ENCODE measurements at places on chromosomes 5 and 9.

GRCh38 chr5:36786448-36787012, 90.0 kb upstream of the NIPBL start:
- no peak for DNase-seq

GRCh38 chr5:151825445-151825844, 53.7 kb downstream of the G3BP1 start:
- no peak for DNase-seq

DNA sequence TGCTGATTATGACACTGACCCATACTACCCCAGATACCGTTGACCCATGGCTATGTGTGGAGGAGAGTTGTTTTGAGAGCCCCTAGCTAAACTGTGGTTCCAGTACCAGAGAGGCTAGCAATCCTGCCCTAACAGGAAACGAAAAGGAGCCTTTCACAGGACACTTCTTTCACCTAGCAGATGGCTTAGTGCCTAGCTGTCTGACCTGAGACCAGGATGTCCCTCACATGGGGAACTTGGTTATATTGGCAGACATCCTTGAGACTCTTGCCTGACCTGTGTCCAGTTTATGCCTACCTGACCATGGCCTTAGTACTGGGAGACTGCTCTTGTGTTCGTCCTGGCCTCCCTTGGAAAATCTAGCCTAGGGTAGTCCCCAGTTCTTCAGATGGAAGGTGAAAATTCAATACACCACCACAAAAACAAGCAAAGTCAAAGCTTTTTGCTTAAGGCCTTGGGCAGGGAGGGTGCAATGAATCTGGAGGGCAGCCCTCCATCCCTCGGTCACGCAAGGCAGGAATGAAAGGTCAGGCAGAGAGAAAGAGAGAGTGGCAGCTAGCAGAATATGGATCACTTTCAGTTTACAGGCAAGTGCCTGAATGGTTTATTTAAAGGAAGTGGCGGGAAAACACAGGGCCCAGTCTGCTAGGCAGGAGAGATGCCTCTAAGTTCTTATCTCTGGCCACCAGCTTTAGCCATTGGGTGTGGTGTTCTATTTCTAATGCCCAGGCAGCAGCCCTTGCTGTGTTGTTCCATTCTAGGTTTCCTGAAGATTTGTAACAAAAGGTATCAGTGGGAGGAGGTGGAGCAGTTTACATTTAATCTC, 16.4 kb upstream of the ZNF474 start:
- DNase-seq: no peak

DNA sequence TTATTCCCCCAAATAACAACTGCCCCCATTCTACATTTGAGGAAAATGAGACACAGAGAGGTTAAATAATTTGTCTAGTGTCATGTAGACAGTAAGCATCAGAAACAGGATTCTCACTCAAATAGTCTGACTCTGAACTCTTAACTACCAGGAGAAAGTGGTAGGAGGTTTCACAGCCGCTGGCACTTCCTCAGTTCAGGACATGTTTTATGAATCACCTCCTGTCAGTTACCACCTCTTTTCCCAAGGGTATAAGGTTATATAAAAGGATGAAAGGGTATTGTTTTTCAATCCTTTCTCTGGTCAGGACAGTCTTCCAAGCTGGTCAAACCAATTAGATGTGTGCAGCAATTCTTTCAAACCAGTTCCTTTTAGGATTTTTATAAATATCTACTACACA, 52.1 kb downstream of the TSSK1B start:
- no peak for DNase-seq

GRCh38 chr5:76927961-76928360, 24.9 kb upstream of the CRHBP start:
- DNase-seq: no peak

GRCh38 chr5:1001406-1002270, 7.0 kb upstream of the NKD2 start:
- DNase-seq: peak; percentile 0

DNA sequence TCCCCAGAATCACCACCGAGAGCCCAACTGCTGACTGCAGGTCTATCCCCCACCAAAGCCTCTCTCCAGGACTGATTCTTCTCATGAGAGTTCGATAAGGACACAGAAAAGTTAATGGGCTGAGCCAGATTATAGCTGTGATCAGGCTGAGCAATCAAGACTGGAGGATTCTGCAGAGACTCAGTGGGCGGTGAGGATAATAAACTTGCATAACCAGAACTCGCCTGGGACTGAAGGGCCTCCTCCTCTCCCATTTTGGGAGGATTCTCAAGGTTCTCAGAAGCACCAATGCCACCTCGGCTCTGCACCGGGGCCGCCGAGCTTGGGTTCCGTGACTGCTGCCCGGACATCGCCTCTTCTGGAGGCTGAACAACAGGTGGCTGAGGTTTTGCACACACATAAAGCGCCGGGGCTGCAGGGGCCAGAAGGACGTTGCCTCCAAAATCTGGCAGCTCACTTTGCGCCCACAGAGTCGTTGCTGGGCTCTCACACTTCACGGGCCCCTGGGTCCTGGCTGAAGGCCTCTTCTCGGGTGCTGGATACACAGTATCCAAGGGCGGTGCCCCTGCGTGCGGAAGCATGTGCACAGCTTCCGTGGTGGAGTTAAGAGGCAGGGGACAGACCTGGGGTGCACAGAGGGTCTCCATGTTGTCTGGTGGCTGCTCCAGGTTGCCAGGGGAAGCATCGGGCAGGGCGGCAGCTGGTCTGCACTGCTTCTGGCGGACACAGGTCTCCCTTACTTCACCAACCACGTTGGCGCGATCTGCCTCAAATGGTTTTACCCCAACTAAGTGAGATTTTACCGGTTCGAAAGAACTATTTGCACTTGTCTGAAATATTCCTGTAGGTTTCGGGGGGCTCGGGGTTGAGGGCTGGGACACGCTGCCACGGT, 7.6 kb downstream of the SEC16A start:
- no peak for DNase-seq

GRCh38 chr9:29211580-29212396, 1638.5 kb upstream of the C9orf72 start:
- DNase-seq: no peak

DNA sequence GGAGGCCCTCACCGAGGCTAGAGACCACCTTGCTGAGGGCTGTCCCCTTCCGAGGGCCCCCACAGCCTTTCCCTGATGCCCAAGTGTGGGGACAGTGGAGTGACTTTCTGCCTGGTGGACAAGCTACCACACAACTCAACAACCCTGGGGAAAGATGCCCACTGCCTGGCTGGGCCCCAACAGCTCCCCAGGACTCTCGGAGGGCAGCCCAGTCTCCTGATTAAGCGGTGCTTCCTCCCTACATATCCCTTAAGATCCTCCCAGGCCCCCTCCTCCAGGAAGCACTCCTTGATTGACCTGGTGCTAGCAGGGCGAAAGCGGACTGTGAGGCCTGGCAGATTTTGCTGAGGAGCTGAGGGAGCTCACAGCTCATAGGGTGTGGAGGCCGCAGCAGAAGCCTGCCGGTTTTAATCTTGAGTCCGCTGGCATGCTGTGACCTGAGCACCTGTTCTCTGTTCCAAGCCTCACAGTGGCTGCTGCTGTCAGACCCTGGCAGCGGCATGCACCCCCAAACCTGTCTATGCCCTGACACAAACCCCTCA, 2.2 kb downstream of the NSMF start:
- DNase-seq: no peak

GRCh38 chr5:14600846-14601245, 19.3 kb downstream of the OTULINL start:
- no peak for DNase-seq

DNA sequence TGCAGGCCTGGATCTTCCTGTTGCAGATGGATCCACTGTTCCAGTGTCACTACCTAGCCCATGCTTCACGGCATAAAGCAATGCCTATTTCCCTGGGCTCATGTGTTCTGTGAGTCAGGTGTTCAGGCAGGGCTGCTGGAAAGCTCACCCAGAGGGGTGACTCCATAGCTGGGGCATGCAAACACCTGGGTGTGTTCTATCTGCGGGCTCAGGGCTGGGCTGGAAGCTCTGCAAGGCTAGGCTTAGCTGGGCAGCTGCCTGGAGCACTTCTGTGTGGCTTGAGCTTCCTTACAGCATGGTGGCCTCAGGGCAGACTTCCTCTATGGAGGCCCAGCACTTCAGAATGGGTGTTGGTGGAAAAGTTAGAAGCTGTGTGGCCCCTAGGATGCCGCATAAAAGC, 139.9 kb downstream of the GADD45G start:
- no peak for DNase-seq

GRCh38 chr5:179131321-179131835, 71.2 kb downstream of the ZNF354C start:
- no peak for DNase-seq

DNA sequence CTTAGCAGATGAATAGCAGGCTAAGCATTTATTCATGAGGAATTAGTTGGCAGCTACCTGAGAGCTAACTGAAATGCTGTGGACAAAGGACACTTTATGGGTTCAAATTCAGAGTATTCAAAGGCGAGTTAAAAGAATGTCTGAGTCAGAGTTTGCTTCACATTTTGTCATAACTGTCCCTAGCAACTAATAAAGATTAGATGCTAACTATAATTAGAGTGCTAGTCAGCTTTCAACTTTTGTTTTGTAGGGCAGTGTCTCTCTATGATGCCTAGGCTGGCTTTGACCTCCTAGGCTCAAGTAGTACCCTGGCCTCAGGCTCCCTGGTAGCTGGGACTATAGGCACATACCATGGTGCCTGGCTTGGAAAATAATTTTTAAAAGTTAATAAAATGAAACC, 4.6 kb downstream of the SMC5 start:
- no peak for DNase-seq

- DNase-seq: no peak
These were observed 1058.7 kb upstream of the ACO1 start for GRCh38 chr9:31325778-31326177.

DNA sequence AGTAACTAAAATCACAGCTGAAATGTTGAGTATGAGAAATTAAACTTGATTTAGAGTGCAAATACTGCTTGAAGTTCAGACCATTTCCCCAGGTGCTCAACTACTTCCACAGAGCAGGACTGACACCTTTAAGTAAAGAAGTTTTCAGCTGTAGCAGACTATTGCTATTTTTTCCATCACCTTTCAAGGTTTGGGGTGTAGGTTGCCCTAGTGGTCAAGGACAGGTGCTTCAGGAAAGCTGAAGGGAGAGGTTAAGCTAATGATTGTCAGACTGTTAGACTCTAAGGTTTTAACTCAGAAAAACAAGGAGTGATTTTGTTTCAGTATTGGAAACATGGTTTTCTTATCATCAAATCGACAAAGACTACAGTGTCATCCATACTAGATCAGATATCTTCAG, 162.1 kb downstream of the CCDC192 start:
- DNase-seq: no peak

- no peak for DNase-seq
These were observed 48.1 kb downstream of the TEK start for GRCh38 chr9:27157097-27157496.

DNA sequence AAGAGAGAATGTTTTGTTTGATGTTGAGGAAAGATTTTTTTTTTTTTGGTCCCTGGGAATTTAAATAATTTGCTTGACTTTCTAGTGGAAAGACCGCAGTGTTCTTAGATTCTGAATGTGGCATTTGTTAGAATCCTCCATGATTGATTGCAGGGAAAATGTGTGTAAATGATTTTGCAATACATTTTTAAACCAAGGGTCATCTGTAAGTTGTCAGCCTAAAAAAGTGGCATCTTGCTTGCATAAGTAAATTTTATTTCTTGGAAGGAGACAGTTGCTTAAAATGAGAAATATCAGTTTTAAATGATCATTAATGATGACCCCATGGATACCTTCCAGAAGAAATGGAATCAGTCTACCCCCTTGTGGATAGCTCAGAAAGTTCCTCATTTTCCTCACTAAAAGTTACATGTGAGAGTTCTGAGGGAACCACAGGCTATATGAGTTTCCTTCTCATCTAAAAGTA, 105.1 kb upstream of the SLC25A48 start:
- no peak for DNase-seq

DNA sequence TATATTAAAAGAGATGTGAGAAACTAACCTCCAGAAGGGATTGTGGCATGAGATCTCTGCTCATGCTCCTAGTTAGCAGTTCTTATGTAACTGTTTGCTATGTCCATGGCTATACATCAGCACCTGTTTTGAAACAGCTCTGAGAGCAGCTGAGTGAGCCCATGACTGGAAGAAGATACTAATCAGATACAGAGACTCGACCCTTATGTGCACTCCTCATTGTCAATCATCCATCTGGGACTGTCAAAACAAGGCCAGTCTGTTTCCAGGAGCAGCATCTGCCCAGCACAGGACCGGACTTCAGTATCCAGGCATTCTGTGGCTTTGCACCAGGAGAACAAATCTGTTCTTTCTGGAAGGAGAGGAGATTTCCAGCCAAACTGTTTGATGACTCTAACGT, 77.7 kb downstream of the EFNA5 start:
- no peak for DNase-seq

- DNase-seq: no peak
These were observed 325.6 kb downstream of the PRELID2 start for GRCh38 chr5:145509336-145510136.

DNA sequence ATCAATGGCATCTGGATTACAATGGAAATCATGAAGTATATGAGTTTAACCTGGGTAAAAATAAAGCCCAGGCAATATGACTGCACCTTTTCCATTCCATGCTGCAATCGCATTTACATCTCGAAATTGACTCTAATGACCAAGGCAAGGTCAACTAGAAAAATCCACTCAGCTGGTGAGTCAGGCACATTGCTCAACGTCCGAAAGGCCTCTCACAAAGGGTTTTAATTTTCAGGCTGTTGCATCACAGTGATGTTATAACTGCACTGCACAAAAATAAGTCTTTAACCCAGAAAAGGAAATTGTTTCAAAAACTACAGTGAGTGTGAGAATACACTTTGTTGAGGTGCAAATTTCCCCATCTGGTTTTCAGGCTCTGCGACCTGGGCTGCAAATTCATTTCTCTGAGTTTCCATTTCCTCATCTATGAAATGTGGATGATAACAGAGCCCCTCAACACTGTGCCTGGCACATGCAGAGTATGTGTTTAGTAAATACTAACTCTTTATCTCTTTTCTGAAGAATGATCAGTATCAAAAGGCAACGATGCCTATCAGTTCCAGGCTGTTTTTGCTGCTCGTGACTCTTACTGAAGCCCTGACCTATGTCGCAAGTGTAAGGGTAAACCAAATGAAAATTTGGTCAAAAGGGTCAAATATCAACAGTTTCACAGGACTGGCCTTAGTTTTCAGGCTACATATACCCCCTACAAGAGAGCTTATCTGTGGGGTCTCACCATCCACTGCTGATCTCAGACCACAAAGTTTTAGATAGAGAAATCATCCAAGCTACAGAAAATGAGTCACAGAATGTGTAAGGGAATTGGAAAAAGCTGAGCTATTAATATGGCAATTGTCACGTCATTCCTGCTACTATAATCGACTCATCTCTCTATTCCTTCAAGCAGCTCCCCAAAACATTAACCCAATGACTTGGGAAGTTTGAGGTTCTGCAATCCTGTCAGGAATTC, 4.1 kb downstream of the NFIL3 start:
- DNase-seq: no peak

DNA sequence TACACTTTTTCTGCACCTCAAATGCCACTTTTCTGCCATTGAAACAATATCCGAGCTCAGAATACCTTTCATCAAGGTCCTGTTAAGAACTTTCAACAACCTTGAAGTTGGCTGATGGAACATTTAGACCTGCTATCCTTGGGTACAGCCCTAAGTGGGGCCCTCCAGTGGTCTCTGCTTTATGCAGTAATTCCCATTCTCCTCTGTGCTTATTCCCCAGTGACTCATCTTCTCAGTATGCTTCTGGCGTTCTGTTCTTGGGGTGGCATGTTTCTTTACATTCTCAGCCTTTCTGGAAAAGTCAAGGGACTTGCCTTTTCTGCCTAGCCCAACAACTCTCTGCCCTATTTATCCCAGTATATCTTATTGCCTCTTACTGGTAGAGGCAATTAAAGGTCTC, 7.1 kb downstream of the ANP32B start:
- no peak for DNase-seq

- no peak for DNase-seq
These were observed 291.1 kb upstream of the ZNF608 start for GRCh38 chr5:125037530-125037929.

- peak; percentile 5 for DNase-seq
These were observed 10.0 kb downstream of the TLE4 start for GRCh38 chr9:79581794-79582193.
